Cardiac muscle cell (in vitro differentiated cells and primary cell): ENCODE measurements at places on chromosomes 5 and 9.

- H3K4me3 ChIP-seq: no peak overlapping the region
- H3K36me3 ChIP-seq: no peaks in the 10 kb centered on the region
- H3K27ac ChIP-seq: no peak overlapping the region
- H3K27me3 ChIP-seq: no peaks in the 10 kb centered on the region
Observed at GRCh38 chr9:117612317-117612716, 91.9 kb upstream of the TLR4 start.

DNA sequence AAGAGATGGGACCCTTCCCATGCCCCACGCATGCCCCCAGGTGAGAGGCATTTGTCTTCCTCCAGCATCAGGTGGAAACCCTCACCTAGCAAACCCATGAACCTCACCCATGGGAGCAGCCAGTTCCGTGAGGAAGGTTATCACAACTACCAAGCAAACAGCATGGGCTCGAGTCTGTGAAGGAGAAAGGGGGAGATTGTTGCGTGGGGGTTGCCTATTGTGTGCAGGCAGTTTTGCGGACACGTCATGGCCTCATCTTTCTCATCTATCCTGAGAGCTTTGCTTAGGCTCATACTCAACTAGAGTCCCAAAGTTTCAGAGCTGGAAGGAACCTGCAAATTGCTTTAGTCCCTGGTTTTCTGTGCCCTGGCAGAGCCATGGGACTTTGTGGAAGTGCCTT is 73.6 kb upstream of the TGFBR1 start:
- H3K36me3 ChIP-seq: no peaks in the 10 kb centered on the region
- no peak for DNase-seq
- no peaks in the 10 kb centered on the region for H3K4me1 ChIP-seq
- no peak overlapping the region for H3K4me3 ChIP-seq
- H3K27ac ChIP-seq: no peak overlapping the region

DNA sequence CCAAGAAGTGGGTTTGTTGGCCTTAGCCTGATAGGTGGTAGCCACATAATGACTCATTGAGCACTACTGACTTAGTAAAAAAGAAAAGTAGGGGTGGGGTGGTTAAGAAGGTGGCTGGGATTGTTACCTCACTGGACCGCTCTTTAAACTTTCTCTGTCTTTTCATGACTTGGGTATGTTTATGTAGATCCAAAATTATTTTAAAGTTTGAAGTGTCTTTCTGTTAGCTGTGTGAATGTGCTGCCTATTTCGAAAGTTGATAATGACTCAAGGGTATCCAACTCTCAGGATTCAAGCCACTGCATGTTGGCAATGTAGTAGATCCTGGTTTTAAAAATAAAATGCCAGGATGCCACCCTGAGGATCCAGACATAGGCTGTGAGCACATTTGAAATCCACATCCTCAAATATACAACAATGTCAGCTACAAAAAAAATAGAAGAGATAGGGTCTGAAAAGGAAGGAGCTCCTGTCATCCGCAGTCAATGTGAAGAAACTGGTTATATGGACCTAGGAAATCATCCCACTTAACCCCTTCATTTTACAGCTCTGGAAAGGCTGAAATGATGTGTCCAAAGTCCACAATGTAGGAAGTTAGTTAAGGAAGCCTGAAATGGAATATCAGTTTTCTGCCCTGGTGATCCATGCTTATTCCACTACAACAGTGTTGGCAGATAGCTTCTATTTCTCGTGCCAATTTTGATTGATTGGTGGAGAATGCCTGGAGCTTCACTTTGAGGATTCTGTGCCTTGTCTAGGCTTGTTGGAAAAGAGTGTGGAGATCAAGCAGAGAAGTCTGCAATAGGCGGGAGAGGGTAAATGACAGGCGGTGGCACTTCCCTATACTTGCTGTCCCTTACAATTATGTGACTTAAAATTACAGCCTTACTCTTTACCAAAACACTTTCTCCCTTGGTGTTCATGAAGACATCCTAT is 23.4 kb downstream of the ZNF462 start:
- no peak overlapping the region for H3K27ac ChIP-seq
- no peaks in the 10 kb centered on the region for H3K36me3 ChIP-seq
- H3K4me3 ChIP-seq: no peak overlapping the region
- peaks cover 38% of the 10 kb centered on the region for H3K4me1 ChIP-seq
- H3K27me3 ChIP-seq: no peaks in the 10 kb centered on the region
- DNase-seq: no peak

- H3K27me3 ChIP-seq: no peaks in the 10 kb centered on the region
- no peaks in the 10 kb centered on the region for H3K36me3 ChIP-seq
- peak; percentile 42 for DNase-seq
- H3K4me1 ChIP-seq: no peaks in the 10 kb centered on the region
Observed at GRCh38 chr9:114271556-114272510, 51.1 kb upstream of the ORM1 start.

DNA sequence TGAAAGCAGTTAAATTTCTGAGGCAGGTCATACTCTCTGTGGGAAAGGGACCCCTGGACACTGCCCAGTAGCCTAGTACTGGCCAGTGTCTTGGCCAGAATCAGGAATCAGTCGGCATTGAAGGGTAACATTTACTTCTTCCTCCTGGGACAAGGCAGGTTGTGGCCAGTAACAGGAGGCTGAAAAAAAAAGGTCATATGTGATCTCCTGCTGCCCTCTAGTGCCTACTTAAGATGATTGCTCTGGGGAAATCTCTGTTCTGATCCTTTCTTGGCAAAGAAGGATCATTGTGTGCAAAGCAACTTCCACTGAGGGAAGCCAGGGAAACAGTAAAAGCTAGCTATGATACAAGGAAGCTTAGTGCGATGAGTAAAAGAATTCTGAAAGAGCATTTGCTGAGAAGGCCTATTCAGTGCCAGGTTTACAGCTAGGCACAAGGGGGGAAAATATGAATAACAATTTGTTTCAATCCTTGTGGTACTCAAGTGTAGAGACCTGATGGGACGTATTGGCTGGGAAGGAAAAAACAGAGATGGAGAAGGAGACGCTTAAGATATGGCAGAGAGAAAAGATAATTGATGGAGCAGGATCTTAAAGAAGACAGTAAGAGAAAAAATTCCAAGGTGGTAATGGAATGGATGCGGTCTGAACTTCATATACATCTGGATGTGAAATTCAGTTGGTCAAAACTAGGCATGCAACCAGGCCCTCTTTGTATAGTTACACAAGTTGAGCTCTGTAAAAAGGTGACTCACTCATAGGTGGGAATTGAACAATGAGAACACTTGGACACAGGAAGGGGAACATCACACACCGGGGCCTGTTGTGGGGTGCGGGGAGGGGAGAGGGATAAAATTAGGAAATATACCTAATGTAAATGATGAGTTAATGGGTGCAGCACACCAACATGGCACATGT is 25.8 kb upstream of the TRIM32 start:
- no peak overlapping the region for H3K4me3 ChIP-seq
- H3K27ac ChIP-seq: no peak overlapping the region
- peak; percentile 90 for DNase-seq
- H3K27me3 ChIP-seq: no peaks in the 10 kb centered on the region
- H3K36me3 ChIP-seq: no peaks in the 10 kb centered on the region
- H3K4me1 ChIP-seq: no peaks in the 10 kb centered on the region

DNA sequence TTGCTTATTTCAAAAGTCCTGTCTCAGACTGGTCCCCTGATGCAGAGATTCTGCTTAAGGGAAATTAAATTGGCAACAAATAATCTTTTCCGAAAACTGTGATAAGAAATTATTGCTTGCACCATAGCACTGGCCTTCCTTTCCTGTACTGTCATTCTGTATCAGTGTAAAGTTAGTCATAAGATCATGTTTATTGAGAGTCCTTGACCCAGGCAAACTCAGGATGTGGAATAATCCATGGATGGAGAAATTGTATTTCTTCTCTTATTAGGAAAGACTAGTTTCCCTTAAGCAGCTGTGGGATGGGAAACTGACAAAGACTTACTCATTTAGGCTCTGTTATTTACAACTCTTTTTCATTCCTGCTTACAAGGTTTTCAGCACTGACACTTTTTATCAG is 83.0 kb upstream of the RANBP6 start:
- no peaks in the 10 kb centered on the region for H3K27me3 ChIP-seq
- no peak overlapping the region for H3K4me3 ChIP-seq
- H3K27ac ChIP-seq: no peak overlapping the region
- H3K4me1 ChIP-seq: no peaks in the 10 kb centered on the region
- no peaks in the 10 kb centered on the region for H3K36me3 ChIP-seq
- DNase-seq: peak; percentile 59
